ENCODE measurements at places on chromosomes 11 and 22. TPM values are rescaled to one million over a fixed set of nuclear protein-coding genes. Genes with fewer than 3 reads are reported as not detected.
A peak's percentile ranks its signal among the peaks of the same experiment; 100 is the strongest.

DNA sequence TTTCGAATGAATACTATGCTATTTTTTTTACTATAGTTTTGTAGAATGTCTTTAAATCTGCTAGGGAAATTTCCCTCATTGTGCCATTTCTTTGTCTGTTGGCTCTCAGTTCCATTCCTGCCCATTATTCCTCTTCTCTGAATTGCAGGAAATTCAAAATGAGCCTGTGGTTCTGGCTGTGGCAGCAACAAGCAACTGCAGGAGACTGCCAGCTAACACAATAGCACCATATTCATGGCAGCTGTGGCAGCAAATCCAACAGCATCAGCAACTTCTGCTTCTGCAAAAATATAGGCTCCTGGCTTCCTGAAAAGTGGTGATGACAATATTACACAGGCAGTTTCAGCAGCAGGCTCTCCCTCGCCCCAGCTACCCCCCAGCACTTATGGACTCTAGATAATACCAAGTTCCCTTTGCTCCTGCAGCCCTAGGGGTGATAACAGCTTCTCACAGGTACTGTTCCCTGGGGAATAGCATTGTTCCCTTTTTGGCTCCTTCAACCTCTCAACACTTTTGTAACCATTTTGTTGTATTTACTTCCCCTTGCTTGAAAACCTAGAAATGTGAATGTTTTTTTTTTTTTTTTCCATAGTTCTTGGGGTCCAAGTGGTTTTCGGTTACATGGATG, 9.3 kb downstream of the PATE4 start:
- DNase-seq: no peak

Gene IL17REL
- not detected for total RNA-seq

DNA sequence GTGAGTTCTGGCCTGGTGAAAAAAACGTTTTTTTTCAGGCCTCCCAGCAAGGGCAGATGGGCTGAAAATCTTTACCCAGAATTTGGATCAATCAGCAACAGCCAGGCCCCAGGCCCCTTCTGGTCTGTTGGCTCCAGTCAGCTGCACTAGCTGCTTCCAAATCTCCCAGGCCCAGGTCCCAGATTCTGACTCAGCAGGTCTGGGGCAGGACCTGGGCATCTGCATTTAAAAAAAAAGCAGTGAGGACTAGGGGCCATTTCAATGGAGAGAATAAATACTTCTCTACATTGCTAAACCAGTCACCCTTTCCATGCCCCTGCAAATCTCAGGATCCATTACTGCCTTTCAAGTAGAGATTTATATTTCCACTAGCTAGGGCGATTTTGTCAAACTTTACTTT, 4.3 kb downstream of the SLC15A3 start:
- no peak for DNase-seq

Gene SC5D
- 36.2 TPM for total RNA-seq

Gene HOATZ
- not detected for total RNA-seq

DNA sequence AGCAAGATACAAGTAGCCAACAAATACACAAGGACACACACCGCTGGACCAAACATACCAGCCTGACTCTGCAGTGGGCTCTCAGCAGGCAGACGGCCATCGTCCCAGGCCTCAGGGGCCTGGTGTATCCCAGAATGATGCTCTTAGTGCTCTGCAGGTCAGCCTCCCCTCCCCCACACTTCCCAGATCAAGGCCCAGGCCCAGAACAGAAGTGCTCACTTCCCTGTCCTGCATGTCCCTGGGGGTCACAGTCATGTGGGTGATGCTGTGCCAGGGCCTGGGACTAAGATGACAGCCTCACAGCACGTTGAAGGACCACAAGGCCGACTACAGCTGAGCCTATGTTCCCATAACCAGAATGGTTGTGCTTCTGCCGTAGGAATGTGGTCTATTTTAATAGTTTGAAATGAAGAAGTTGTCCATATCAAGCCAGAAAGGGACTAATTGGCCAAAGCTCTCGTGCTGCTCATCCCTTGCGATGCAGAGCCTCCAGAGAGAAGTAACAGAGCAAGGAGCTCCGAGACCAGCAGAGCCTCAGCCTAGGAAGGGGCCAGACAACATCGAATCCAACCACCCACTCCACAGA, 48.6 kb downstream of the GAB4 start:
- DNase-seq: no peak

DNA sequence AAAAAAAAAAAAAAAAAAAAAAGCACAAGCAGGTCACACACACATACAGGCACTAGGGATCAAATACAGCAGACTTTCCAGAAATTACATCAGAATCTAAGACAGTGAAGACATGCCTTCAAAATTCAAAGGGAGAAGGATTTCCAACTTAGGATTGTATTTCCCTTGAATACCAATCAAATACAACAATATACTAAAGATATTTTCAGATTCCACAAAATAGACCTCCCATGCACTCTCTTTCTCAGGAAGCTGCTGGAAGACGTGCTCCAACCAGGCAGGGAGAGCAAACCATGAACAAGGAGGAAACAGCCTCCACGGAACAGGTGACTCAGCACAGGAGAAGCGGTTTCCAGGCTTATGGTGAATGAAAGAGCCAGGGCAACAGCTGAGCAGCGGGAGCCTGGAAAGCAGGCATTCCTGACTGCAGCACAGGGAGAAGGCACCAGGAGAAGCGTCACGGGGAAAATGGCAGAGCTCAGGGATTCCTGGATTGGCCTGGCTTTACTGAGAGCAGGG, 32.0 kb downstream of the TMEM184B start:
- no peak for DNase-seq

DNA sequence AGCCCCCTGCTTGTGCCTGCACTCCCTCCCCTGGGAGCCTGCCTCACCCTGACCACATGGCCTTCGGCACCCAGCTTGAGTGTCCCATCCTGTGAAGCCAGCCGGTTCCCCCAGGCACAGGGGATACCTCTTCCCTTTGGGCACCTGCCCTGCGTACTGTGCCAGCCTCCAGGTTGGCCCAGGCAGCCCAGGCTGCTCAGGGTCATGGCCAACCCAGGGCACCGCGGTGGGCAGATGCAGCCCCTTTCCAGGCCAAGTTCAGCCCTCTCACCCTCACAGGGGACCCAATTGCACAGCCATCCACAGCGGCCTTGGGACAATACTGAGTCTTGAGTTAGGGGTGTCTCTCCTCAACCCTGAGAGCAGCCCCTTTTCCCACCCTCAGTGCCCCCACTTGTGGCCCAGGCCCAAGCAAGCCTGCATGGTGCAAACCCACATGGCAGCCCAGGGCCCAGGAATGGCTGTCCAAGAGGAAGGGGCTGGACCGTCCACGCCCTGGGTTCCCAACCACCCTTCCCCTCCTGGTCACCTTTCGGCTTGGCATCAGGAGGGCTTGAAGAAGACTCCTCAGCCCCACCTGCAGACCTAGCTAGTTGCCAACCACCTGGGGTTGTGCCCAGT, 87.7 kb downstream of the CDKN1C start:
- DNase-seq: no peak

DNA sequence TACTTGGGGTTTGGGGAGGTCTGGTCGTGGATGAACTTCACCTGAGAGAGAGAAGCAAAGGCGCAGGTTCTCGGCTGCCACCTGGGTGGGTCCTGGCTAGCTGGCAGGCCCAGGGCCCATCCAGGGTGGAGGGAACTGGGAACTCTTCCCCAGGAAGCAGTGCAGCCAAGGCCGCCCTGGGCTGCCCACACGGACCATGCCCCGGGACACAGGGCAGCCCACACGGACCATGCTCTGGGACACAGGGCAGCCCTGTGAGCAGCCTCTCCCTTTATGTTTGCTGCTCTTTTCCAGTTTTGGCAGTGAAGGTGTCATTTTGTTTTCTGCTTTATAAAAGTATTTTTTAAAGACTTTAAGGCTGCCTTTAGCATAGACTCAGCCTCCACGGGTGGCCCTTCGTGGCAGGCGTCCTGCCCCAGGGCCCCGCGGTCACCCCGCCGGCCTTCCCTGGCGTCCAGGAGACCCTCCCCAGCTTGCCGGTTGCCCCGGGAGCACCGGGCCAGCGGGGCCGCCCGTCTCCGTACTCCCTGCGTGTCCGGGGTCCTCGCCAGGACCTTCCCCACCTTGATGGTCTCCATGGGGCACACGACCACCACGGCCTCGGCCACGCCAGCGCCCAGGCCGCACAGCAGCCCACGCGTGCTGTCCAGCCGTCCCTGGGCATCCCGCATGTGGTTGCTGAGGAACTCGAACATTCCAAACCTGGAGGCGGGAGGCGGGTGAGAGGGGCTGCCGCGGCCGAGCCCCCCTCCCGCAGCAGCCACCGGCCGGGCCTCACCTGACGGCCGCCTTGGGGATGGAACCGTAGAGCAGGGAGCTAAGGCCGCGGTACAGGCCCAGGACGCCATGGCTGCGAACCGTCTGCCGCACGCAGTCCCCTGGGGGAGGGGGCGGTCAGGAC, 1.1 kb downstream of the SLC25A1 start:
- no peak for DNase-seq

DNA sequence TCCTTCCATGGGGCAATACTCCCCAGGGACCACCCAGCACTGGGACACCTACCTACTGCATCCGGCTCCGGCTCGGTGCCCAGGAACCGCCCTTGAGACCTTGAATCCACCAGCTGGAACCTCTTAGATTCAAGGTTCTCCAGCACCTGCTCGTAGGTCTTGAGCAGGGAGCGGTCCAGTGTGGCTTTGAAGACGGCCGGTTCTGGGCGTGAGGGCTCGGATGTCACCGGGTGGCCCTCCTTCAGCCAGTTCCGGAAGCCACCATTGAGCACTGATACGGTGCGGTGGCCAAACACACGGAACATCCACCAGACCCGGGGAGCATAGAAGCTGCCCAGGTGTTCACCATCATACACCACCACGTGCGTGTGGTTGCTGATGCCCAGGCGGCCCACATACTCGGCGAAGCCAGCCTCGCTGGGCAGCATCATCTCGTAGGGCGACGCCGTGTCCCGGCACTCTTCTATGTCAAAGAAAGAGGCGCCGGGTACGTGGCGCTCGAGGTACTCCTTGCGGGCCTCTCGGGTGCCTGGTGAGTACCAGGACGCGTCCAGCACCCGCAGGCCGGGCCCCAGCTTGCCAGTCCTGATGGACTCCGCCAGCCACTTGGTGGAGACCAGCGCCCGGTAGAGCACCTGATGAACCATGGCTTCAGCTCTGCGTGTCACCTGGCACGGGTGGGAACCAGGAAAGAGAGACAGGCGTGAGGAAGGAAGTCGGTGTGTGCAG, 997 bp downstream of the TST start:
- no peak for DNase-seq

GRCh38 chr22:19113429-19113828, 8.8 kb downstream of the DGCR2 start:
- no peak for DNase-seq

Gene SCGB1A1
- total RNA-seq: not detected

Gene OR4D5
- total RNA-seq: not detected

GRCh38 chr22:37633625-37634416, 5.6 kb upstream of the SH3BP1 start:
- DNase-seq: peak; percentile 96

- DNase-seq: no peak
Measured at GRCh38 chr11:96827164-96827563, 437.4 kb downstream of the JRKL start.

- no peak for DNase-seq
Measured at GRCh38 chr11:102837156-102837555, 6.3 kb downstream of the MMP3 start.

GRCh38 chr11:35412285-35412684, 7.1 kb downstream of the SLC1A2 start:
- DNase-seq: no peak

Gene MAPK8IP1
- total RNA-seq: 5.0 TPM

Gene AQP11
- 0.17 TPM for total RNA-seq

Gene PKNOX2
- 3.4 TPM for total RNA-seq

DNA sequence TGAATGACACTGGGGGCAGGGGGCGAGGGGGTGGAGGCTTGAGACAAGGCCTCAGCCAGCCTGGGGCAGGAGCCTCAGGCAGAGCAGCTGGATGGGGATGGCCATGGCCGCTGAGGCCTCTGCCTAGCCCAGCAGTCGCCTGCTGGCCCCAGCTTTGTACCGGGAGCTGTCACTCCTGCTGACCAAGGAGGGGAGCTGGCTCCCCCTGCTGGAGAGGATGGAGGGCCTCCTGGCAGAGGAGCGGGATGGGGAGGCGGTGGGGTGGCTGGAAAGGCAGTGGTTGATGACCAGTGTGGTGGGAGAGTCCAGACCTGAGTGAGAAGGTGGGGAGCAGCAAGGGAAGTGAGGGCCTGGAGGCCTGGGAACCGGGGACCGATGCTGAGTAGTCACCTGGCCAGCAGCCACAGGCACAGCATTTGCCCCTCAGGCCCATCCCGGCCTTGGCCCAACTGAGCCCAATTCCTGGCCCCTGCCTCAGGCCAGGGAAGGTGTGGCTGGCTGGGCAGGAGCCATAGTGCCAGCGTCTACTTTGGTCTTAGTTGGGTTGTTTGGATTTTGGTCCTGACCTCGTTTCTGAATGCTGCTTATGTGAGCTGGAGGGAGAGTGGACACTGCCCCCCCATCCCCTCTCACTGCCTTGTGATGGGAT, 6.0 kb upstream of the SUSD2 start:
- DNase-seq: peak; percentile 63

DNA sequence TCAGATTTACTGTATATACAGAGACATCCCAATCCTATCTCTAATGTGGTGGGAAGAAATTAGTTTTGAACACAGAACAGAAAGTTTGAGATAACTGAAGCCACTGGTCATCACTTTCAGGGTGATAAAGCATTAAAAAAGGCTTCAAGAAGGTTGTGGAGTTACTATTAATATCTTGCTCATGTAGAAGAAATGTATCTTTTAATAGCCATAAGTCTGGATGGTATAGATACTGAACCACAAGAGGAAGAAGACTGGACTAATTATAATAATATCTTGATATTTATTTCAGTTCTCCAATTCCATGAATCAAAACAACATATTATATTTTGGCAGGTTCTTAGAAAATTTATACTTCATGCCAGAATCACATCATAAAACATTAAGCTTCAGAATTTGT, 137.1 kb downstream of the TMEM135 start:
- DNase-seq: no peak

GRCh38 chr22:48804811-48805301, 1022.8 kb downstream of the BRD1 start:
- peak; percentile 83 for DNase-seq

All from lower leg skin (tissue), 4 donors.